ENCODE measurements at places on chromosomes 6 and 20.

GRCh38 chr20:16201191-16201590, 372.1 kb downstream of the KIF16B start:
- DNase-seq, result no peak

DNA sequence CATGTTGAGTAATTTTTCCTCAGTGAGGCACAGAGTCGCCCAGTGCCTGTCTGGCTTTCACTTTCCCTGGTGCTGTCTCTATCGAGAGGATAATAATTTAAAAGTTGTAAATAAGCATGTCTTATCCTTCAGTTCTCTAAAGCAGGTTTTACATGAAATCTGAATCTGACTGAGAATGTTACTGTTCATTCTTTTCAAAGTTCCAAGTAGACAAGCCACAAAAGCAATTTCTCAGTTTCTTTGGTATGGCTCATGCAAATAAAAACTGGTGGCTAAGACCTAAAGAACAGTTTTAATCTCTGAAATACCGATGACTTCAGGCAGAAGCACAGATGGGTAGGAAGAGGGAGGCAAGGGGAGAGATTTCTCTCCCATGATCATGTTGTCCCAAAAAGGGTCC, 87.6 kb upstream of the GCM1 start:
- DNase-seq, result no peak

DNA sequence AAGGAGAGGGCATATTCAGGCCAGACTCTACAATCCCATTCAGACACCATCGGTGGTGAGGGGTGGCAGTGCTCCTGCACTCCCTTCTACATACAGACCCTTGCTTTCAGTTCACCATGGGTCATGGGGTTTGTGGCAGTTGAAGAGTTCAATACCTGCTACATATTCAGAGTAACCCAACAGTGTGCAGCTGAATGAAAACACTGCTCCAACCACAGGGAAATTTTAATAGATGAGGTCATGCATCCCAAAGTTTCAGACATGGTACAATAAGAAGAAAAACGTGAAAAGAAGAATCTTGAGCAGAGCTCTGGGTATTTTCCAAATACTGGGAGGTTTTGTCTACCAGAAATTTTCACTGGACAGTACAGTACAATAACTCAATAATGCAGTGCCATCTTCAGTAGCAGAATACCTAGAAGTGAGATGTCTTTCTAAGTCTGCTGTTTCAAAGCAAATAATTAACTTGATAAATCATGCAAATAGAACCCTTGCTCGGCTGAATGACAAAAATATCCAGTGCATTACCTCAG, 162.1 kb downstream of the PTPRK start:
- DNase-seq, result no peak

GRCh38 chr6:5501837-5502236, 240.5 kb downstream of the FARS2 start:
- DNase-seq, result no peak

DNA sequence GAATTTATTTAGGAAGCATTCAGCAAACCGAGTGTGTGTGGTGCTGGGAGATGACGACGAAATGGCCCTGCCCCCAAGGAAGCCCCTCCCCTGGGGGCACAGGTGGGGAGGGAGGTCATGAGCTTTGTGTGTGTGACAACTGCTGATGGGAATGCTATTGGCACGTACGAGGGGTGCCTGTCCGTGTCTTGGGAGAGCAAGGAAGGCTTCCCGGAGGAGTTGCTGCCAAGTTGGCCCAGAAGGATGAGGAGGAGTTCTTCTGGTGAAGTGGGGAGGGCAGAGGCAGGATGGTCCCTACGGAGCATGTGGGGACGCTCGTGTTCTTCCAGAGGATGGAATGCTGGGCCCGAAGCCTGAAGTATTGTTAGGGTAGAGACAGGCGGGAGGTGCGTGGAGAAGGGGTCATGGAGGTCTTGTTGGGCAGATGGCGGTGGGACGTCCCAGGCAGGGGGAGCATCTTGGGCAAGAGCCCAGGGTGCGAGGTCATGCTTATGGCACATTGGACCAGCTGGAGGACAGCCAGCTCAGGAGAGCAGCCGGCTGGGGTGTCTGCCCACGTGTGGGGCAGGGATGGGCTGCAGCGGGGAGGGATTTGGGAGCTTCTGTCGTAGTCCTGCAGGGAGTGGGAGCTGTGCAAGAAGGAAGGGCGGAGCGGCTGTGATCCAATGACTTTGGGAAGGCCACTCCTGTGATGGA, 46.1 kb downstream of the SYNJ2 start:
- no peak for DNase-seq
